ENCODE measurements at places on chromosomes 1 and 21. TPM values are rescaled to one million over a fixed set of nuclear protein-coding genes. Genes with fewer than 3 reads are reported as not detected.

The RHEX gene
- total RNA-seq = not detected

The ZBTB40 gene
- 19.0 TPM for total RNA-seq

The PPM1J gene
- 2.4 TPM for total RNA-seq

The MROH7 gene
- total RNA-seq = 1.2 TPM
